Left renal pelvis (tissue), 4 donors: ENCODE measurements at places on chromosomes 4 and X.

DNA sequence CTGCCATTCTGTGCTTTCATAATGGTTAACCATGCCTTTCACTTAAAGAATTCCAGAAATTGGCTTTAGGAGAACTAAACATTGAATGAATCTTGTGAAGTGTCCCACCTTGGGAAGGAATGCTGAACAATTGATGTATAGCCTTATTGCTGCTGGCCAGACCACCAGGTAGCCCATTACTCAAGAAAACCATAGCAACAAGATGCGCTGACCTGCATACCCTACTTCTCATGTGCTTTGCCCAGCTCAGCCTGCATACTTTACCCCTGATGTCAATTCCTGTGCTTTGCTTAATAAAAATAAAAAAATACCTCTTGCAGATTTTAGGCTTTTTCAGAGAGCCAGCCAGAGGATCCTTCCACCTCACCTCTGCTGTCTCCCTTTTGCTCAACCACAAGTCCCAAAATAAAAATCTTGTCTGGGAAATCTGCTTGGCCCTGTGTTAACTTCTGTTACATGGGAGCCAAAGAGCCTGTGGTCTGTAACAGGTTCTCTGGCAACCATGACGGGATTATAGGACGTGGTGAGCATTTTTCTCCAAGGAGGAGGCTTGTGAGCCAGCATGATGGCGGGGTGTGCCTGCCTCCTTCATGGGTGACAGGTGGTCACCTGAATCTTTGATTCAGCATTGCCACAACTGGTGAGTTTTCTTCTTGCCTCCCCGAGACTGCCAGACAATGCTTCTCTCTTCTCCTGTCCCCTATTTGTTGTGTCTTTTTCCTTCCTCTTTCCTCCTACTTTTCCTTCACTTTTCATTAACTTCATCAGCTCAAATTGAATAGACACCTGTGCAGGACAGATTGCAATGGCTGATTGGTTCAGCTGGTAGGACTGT lies 106.8 kb downstream of the ARSJ start:
- DNase-seq, result no peak

- DNase-seq, result no peak
Observed at GRCh38 chr4:8115916-8116315, 42.7 kb downstream of the ABLIM2 start.

DNA sequence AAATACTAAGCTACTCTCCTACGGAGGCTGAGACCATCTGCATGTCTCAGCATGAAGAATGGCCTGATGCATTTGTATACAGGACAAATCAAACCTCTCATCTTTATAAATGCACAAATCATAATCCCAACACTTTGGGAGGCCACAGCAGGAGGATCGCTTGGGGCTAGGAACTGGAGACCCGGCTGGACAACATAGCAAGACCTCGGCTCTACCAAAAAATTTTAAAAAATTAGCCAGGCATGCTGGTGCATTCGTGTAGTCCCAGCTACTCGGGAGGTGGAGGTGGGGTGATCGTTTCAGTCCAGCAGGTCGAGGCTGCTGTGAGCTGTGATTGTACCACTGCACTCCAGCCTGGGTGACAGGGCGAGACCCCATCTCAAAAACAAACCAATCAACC lies 262.8 kb downstream of the DHRSX start:
- DNase-seq, result no peak

GRCh38 chrX:71450433-71451106 lies 82.3 kb upstream of the OGT start:
- no peak for DNase-seq

DNA sequence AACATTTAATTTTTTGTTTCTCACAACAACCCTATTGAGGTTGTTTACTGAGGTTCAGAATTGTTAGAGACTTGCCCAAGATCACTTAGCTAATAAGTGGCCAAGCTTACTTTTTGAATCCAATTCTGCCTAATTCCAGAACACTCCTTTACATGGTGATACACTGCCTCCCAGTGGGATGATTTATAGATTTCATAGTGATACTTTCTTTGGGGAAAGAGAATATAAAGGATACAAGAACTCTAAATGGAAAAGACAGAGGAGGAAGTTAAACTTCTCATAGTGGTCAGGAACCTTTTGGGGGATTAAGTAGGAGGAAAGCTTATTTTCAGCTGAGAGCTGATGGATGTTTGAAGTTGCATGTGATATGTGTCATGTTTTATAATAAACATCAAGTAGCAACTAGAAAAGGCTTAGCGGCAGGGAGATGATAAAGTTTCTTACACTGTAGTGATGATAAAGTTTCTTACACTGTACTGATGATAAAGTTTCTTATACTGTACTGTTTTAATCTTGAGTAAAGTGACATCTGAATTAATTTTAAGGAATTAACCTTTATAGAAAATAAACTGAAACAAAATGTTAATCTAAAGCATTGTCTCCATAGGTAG lies 15.3 kb downstream of the STAG2 start:
- DNase-seq, result no peak

GRCh38 chr4:76087007-76087769 lies 12.7 kb downstream of the ART3 start:
- DNase-seq, result peak; percentile 31

GRCh38 chrX:46130247-46130646 lies 415.0 kb downstream of the ZNF674 start:
- no peak for DNase-seq

- DNase-seq, result no peak
Observed at GRCh38 chrX:48576108-48576507, 1.8 kb downstream of the RBM3 start.
